Epithelial cell of proximal tubule (primary cell): ENCODE measurements at places on chromosomes 7 and 10. TPM values are rescaled to one million over a fixed set of nuclear protein-coding genes. Genes with fewer than 3 reads are reported as not detected.

DNA sequence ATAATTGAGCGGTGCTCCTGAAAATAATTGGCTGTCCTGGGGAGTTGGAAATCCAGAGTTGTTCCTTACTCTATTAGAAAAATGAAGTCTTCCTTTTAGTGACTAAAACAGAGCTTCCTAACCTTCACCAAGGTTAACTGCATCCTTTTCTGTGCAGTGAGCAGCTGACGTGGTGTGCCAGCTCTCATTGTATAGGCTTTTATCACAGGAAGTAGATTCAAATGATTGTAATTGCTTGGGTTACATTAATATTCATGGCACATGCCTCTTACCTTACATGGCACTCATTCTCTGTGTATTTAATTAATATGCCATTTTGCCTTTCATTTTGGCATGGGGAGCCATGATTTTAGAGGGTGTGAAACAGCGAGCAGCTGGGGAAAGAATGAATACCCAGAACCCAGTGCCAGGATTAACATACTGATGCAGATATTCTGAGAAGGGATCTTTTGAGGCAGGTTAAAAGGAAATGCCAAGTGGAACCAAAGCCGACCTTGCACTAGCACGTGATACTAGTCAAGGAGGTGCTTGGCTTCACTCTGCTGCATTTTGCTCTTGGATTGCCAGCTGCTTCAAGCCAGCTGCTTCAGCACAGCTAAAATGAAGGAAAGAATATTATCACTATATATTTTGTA, 115.3 kb downstream of the ST7 start:
- no peak for DNase-seq

- no peak for DNase-seq
Observed at GRCh38 chr10:78914502-78915189, 154.1 kb upstream of the ZMIZ1 start.

- DNase-seq = no peak
Observed at GRCh38 chr10:80530816-80531215, 6.9 kb upstream of the SH2D4B start.

- no peak for DNase-seq
Observed at GRCh38 chr10:73992899-73993788, 4.8 kb upstream of the VCL start.

GRCh38 chr10:130545122-130545521, 408.9 kb downstream of the GLRX3 start:
- no peak for DNase-seq

GRCh38 chr7:138542183-138542582, 82.1 kb downstream of the TRIM24 start:
- no peak for DNase-seq

DNA sequence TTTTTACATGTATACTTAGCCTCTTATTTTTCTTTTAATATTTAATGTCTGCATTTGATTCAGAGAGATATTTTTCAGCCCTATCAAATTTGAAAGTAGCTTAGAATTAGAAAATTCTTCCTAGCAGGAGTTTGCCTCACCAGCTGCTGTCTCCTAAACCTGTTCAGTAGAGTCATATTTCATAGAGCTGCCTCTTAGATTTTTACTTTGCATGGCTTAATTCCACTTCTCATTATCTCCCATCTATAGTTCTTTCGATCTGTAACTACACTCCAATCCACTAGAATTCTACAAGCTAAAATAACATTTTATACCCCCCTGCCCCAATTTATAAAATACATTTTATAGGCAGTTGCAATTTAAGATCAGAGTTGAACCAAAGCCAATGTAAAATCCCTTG, 227.0 kb downstream of the ANK3 start:
- DNase-seq = no peak

DNA sequence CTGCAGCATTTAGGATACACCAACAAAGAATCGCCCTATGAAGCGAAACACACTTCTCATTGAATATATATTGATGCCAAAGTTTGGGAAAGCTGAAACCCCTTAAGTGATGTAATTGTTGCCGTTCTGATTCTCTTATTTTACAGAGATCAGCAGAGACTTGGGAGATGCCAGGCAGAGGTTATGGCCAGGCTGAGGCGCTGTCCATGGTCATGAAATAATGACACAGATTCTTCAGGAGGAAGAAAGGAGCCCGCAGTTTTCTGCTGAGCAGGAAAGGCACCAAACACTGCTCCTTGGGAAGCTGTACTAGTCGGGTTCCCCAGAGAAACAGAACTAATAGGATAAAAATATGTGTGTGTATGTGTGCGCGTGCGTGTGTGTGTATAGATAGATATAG, 566.0 kb downstream of the CALN1 start:
- no peak for DNase-seq

DNA sequence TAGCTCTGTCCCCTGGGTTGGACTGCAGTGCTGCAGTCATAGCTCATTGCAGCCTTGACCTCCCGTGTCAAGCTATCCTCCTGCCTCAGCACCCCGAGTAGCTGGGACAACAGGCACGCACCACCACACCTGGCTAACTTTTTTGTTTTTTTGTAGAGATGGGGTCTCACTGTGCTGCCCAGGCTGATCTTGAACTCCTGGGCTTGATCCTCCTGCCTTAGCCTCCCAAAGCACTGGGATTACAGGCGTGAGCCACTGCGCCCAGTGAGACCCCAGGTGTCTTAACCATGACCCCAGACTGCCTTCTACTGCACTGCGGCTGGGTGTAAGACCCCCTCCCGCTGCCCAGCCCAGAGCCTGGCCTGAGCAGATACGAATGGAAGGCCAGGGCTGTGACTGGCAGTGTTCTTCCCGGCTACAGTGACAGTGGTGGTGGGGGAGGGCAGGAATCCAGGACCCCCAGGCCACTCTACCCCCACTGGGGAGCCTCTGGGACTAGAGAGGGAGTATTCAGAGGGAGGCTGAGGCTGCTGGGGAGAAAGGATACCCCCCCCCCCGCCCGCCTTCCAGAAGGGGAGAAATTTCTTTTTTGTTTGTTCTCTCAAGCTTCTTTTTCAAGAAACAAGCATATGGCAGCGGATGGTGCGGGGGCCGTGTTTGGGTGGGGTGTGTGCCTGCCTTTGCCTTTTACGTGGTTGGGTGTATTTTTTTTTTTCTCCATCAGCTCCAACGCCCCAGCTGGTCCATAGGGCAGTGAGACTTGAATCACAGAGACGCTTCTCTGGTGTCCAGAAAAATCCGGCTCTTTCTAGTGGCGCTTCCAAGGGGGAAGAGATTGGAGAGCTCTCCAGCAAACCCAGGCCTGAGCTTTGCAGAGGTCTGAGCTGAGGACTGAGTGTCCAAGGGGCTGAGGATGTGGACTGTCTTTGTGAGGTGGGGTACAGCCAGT, 36.6 kb downstream of the GTF2IRD1 start:
- DNase-seq = no peak

DNA sequence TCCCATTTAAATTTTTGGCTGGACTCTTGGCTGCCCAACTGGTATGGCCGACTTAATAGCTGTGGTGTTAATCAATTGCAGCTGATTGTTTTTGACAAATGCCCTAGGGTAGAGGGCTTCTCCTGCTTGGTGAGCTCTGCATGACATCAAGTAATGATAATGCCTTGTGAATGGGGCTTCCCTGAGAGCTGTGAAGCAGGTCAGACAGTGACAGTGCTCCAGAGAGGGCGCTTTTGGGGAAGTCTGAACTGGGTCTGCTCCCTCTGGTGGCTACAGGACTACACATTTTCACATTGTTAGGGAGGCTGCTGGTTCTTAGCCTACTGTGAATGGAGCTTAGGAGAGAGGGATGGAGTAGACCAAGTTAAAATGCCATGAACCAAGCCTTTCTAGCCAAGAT, 98.8 kb downstream of the SDK1 start:
- DNase-seq = no peak

The NANOS1 gene
- total RNA-seq = 3.9 and 8.0 TPM in 2 replicates

The GPR15LG gene
- 1.0 TPM in 1 of 2 replicates, not detected in the other for total RNA-seq

The AZGP1 gene
- not detected in 2 replicates for total RNA-seq

The SPDYE5 gene
- not detected in 2 replicates for total RNA-seq

The PDE6C gene
- total RNA-seq = not detected in 2 replicates
